Hindlimb muscle (tissue), 1 donor: ENCODE measurements at places on chromosomes 11 and 22.
A peak's percentile ranks its signal among the peaks of the same experiment; 100 is the strongest.

DNA sequence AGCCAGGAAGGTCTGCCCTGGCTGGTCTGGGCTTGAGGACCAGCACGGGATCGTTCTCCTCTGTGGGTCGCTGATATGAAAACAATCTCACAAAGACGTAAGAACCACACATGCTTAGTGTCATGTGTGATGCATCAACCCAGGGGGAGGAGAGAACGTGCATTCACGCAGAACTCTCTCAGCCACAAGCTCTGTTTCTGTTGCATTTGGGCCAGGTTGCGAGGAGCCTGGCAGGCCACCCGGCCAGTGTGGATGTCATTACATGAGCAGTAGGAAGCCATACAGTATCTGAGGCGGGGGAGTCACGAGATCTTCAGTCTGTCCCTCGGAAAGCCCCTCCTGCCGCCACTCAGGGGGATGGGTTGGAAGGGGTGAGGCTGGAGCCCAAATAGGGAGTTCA, 53.1 kb upstream of the KCNQ1OT1 start:
- DNase-seq, result no peak

- DNase-seq, result no peak
Measured at GRCh38 chr11:86547727-86548126, 124.7 kb downstream of the ME3 start.

DNA sequence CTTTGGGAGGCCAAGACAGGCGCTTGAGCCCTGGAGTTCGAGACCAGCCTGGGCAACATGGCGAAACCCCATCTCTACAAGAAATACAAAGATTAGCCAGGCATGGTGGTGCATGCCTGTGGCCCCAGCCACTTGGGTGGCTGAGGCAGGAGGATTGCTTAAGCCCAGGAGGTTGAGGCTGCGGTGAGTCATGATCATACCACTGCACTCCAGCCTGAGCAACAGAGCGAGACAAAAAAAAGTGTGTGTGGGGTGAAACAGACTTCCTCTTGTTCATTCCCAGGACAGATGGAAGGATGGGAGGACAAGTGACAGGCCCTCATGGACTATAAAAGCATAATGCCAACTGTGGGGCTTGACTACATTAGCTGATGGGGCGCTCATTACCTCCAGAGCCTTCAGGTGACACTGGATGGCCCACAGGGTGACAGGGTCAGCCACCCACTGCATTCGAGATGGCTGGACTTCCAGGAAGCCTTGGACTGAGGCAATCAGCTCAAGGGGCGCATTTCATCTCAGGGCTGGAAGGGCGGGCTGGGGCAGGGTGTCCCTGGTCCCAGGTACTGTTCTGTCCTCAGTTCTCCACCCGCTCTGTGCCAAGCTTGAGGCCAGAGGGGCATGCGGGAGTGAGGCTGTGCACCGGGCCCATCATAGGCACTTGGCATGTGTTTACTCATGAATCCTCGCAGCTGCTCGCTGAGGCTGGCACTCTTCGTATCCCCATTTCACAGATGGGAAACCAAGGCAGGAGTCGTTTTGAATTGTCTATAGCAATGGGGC, 12.5 kb downstream of the NPTXR start:
- DNase-seq, result no peak

DNA sequence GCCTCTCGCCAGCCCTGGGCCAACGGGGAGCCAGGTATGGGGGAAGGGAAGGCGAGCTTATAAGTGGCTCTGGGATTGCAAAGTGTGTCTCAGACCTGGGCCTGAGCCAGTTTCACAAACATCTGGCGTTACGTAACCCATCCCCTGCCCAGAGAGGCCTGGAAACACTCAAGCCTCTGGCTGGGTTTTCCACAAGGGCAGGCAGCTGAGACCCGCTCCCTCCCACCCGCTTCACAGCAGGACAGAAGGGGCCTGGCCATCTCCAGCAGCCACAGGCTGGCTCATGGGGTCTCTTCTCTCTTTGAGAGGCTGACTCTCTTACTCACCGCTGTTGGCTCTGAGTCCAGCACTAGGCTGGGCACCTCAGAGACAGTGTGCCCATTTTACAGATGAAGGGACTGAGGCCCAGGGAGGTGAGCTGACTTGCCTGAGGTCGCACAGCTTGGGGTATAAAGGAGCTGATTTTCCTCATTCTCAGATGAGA, 44.5 kb downstream of the TRIOBP start:
- peak; percentile 95 for DNase-seq

DNA sequence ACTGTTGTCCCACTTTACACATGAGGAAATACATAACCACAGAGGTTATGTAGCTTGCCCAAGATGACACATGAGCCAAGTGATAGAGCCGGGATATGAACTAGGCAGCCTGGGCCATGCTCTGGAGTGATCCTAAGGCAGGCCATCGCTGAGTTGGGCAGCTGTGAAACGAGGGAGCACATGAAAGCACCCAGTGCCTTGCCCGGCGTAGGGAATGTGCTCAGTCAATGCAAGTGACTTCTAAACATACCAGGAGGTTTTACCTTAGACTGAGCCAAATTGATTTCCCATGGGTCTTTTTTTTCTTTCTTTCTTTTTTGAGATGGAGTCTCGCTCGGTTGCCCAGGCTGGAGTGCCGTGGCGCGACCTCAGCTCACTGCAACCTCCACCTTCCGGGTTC, 10.5 kb downstream of the GRIK4 start:
- DNase-seq, result no peak

GRCh38 chr11:34313099-34313517, 44.7 kb downstream of the ABTB2 start:
- DNase-seq, result peak; percentile 74

DNA sequence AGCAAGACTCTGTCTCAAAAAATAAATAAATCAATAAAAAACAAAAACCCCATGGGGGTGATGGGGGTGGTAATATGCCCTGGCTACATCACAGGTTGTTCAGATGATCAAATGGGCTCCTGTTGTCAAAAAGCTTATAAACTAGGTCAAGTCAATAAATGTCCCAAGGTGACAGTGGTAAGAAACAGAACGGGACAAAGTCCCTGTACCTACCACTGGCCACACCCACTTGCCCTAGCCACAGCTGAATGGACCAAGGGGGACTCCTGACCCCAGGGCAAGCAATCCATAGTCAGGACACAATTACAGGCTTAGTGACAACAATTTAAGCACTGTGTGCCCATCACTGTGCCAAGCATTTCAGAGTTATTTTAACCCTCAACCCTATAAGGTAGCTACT, 6.0 kb downstream of the NAGA start:
- no peak for DNase-seq

- no peak for DNase-seq
Measured at GRCh38 chr11:3959015-3959902, 103.8 kb downstream of the STIM1 start.

GRCh38 chr22:32103658-32104315, 55.3 kb downstream of the C22orf42 start:
- DNase-seq, result no peak

DNA sequence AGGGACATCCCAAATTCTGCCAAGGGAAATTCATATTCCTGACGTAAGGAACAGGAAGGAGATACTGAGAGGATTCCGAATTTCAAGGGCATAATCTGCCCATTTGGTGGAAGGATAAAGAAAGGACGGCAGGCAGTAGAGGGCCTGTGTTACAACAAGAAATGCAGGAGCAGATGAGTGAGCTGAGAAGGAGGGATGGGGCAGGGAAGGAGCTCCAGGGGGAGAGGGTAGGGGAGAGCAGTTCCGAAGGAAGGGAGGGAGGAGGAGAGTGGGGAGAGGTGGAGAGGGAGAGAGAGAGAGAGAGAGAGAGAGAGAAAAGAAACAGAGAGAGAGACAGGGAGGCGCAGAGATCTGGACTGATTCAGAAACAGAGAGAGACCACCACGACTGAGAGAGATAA, 843 bp downstream of the OPCML start:
- no peak for DNase-seq
